Mucosa of descending colon (tissue), 3 donors: ENCODE measurements at places on chromosomes 3 and 15. TPM values are rescaled to one million over a fixed set of nuclear protein-coding genes. Genes with fewer than 3 reads are reported as not detected.

The XXYLT1 gene
- 10.7 TPM for total RNA-seq

The ROPN1B gene
- not detected for total RNA-seq

The ACAN gene
- total RNA-seq = 0.23 TPM

The KBTBD13 gene
- total RNA-seq = not detected

The SSUH2 gene
- 3.7 TPM for total RNA-seq

The CATSPER2 gene
- total RNA-seq = 8.0 TPM

The IFT57 gene
- total RNA-seq = 50.9 TPM

GRCh38 chr3:125148016-125148812 lies 64.3 kb downstream of the SLC12A8 start:
- no peak for DNase-seq

DNA sequence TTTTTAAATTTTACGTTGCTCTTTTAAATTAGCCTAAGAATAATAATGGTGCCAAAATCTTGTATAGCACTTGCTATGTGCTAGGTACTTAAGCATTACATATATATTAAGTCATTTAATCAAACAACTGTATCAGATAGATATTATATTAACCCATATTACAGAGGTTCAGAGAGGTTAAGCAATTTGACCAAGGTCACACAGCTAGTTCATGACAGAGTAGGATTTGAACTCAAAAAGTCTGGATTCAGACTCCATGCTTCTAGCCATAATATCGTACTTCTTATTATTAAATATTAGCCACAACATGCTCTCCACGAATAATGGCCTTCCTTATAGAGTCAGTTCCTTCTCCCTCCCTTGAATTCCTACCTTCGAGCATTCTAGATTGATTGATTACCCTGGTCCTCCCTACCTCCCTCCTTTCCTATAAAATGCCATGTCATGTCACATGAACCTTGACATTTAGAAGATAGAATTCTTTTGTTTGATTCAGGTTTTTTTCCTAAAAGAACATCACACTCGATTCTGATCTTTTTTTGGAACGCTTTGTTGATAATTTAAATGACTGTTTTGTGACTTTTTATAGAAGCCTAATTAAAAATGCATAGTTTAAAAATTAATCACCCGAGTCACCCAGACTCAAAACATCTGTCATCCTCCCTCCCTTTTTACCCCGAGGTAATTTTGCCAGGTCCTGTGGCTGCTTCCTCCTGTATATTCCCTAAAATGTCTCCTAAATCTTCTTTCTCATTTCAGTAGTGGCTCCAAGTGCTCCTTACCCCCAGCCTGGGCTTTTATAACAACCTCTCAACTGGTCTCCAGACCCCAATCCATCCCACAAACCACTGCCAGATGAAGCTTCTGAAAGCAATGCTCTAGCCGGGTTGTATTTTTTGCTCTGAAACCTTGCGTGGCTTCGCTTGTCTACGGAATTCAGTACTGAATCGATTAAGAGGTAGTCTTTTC lies 8.5 kb upstream of the PSMD6 start:
- no peak for DNase-seq

- no peak for DNase-seq
These were observed 55.2 kb downstream of the AQR start for GRCh38 chr15:34914317-34914716.

DNA sequence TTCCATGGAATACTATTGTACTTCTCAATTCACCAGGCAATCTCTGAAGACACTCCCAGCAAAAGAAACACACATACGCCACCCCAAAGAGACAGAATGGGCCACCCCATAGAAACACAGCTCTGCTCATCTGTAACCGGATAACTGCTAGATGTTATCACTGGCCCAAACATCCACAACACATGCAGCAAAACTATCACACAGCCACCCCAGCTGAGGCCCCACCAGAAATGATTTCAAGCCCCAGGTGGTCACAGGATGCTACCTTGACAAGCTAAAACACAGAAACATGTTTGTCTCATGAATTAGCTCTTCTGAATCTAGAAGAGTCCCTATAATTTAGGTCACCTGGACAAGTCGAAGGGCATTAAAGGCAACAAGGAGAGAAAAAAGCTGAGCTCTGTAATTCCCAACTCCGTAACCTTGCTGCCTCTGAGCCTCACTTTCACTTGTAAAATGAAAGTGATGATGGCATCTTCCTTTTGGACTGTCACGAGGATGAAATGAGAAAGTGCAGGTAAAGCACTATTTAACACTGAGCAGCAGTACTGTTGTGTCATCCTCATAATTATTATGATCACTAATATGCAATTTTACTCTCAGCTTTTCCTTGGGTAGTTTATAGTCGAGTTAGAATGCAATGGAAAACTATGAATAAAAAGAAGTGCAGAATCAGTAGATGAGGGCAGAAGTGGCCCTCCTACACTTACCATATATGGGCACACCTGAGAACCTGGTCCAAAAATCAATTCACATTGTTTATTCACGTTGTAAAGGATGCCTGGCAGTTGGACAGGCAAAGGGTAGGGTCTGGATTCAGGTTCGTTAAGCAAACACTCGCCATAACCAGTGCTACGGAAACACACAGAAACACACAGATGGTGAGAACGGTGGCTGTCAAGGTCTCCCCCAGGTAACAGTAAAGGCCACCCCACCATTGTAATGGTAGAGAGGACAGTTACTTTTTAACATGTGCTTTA lies 38.6 kb downstream of the ADAMTS9 start:
- no peak for DNase-seq

GRCh38 chr3:133293397-133294110 lies 106.3 kb upstream of the BFSP2 start:
- no peak for DNase-seq

- DNase-seq = no peak
These were observed 329.2 kb downstream of the GRM7 start for GRCh38 chr3:7190095-7190494.

- DNase-seq = no peak
These were observed 124.6 kb downstream of the CD47 start for GRCh38 chr3:107966276-107966675.

- no peak for DNase-seq
These were observed 30.5 kb downstream of the SLC7A14 start for GRCh38 chr3:170555329-170555728.

GRCh38 chr3:72442759-72443158 lies 405.5 kb downstream of the SHQ1 start:
- no peak for DNase-seq

DNA sequence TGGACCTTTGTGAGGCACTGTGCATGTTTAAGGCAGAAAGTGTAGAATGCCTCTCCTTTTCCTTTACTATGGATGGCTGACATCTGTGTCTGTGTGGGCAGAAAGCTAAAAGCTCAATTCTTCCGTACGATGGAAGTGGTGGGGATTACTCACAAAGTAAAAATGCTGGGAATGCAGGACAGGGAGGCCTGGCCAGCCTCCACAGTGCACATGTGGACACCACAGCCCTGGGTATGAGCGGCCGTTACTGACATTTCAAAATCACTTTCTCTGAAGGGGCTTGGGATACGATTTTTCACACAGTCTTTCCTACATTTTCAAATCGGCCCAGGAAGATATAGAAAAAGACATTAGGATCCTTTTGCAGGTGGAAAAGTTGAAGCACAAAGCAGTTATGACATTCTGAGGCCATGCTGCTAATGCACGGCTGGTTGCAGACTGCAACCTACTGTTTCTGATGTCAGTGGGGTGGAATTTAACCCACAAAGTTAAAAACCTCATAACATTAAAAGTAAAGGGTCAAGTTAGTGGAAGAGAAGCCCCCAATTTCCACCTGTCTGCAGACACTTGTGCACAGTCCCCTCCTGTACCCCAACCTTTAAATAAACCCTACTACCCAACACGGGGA lies 27.9 kb downstream of the EHD4 start:
- DNase-seq = no peak

- no peak for DNase-seq
These were observed 655 bp upstream of the RAB11A start for GRCh38 chr15:65868546-65869125.

DNA sequence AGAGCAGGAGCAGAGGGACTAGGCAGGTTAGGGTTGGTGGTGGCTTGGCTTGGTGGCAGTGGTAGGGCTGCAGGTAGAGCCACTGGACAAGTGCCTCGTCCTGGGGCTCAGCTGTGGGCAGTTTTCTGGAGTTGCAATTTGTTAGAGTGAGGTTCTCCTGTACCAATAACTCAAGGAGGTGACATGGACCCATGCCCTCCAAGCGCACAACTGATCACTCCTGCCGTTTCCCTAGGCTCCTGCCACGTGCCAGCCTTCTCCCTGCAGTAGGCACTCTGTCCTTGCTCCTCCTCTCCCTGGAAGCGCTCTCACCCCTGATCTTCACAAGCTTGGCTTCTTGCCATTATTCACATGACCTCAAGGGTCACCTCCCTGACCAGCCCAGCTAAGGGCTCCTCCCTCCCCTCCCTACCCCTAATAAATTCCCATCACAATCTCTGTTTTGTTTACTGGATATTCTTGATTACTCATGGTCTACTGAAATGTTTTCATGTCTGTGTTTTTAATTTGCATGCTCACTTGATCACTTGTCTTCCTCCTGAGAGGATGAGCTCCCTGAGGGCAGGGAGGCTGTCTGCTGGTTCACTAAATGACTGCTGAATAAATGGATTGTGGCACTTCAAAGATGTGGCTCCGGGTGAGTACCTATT lies 3.3 kb downstream of the WNT7A start:
- DNase-seq = no peak

- no peak for DNase-seq
These were observed 19.2 kb downstream of the CLDN11 start for GRCh38 chr3:170437696-170438407.

DNA sequence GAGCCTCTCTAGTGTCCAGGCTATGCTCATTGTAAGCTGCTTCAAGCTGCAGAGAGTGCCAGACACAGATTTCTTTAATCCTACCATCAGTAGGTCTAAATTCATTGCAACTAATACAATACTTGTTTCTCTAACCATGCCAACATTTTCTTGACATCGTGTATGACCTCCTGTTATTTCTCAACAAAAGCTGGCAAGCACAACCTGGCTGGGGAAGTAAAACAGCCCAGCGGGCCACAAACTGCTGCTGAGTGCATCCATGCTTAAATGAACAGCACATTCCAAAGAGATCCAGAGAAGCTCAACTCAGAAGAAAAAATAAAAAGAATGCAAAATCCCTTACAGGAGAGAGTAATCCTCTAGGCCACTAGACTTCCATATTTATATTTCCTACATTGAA lies 36.5 kb downstream of the GMNC start:
- no peak for DNase-seq

DNA sequence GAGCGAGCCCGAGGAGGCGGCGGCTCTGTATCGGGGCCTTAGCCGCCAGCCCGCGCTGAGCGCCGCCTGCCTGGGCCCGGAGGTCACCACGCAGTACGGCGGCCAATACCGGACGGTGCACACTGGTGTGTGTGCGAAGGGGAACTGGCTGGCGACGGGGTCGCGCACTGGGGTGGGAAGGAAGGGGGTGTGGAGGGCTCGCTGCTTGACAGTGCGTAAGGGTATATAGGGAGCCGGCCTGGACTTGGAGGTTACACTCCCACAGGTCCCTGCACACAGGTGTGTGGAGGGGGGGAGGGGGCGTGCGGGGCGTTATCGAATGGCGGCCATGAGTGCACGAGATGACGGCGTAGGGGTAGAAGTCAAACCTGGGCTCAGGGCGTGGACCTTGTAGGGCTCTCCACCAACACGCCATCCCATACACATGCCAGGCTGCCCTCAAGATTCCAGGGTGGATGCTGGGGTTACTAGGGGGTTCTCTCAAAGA lies 389 bp downstream of the APEH start:
- DNase-seq = peak; percentile 77

DNA sequence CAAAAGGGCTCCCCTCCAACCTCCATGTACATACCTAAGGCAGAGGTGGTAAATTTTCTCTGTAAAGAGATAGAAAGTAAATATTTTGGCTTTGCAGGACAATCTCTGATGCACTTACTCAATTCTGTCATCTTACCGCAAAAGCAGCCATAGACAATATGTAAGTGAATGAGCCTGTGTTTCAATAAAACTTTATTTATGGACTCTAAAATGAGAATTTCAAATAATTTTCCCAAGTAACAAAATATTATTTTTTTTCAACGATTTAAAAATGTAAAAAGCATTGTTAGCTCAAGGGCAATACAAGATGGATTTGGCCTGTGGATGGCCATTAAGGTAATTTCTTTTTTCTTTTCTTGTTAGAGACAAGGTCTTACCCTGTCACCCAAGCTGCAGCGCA lies 44.7 kb downstream of the SHQ1 start:
- no peak for DNase-seq

GRCh38 chr3:65521032-65521431 lies 517.7 kb downstream of the MAGI1 start:
- no peak for DNase-seq

DNA sequence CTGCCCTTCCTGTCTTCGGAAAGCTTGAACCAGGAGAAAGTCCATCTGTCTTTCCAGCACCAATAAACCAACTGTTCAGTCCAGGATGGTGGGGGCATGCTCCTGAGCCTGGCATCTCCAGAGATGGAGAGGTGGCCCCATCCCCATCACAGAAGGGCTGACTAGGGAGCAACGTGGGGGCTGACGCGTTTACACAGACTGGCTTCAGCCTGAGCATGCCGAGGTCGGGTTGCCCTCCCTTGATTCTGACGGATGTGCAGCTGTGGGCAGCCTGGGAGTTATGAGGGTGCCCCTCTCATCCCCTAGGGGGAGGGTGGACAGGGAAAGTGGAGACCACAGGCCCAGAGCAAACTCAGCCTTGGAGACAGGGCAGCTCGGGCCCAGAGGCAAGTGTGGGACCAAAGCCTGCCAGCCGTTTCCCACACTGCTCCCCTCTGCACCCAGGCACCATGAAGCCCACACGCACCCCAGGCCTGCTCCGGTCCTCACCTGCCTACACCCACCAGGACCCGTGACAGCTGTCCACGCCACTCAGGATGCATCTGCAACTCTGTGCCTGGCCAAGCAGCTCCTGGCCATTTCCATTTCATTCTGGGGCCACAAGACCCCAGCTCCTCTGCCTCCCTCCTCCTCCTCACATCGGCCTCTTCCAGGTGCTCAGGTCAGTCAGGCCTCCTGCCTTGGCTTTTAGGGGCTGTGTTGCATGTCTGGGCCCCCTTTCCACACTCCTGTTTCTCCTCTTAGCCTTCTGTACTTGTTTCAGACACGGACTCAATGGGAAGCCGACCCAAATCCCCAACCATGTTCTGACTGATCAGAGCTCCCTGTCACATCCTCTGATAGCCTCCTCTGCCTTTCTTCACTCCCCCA lies 48.2 kb upstream of the SLC41A3 start:
- peak; percentile 6 for DNase-seq

DNA sequence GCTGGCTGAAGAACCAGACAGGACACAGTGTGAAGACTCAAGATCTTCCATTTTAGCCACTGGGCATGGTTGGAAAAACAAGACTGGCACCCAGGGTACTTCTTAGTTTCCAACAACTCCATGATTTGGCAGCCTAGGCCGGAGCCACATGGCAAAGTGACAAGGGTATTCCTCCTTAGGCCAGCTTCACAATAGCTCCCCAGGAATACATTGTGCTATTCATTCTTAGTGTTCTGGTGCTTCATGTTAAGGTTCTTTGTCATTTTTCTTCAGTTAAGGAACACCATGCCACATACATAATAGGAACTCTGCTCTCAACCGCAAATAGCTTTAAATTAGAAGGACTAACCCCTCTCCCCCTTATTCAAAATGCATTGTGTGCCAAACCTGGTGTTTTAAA lies 8.0 kb upstream of the FILIP1L start:
- DNase-seq = no peak
